HEK293T (cell line): ENCODE measurements at places on chromosomes 12 and 14.

- DNase-seq: no peak
Observed at GRCh38 chr12:131622422-131622955, 88.4 kb upstream of the SFSWAP start.

DNA sequence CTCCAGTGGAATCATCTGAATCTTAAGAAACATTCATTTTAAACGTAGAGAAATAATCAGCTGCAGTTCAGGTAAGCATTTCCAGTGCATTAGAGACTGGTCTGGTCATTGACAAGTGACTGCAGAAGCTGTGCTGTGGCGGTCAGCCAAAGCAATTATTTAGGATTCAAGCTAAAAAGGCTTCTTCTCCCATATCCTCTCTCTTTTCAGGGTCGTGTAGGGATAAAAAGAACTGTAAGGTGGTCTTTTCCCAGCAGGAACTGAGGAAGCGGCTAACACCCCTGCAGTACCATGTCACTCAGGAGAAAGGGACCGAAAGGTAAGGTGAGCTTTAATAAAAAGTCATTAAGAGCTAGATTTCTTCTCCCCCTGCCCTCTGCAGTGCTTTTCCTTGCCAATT lies 48.1 kb downstream of the MSRB3 start:
- DNase-seq: no peak

GRCh38 chr12:129186952-129187351 lies 333.7 kb downstream of the GLT1D1 start:
- no peak for DNase-seq

GRCh38 chr12:20463913-20464524 lies 95.7 kb downstream of the PDE3A start:
- no peak for DNase-seq

GRCh38 chr12:109440851-109441490 lies 36.1 kb downstream of the KCTD10 start:
- no peak for DNase-seq

DNA sequence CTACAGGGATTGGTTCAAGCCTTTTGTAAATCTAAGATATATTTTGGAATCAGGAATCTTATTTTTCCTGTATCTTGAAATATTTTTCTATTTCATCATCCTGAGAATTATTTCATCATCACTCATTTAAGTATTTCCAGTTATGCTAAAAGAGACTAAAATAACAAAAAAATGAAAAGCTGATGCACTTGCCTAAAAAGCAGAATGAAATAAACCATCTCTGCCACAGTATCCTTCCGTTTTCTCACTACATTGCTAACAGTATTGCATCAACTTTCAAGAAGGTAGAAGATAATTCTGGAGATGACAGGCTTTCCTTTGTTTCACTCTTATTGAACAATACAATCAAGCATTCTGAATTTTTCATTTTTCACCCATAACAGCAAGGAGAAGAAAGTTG lies 31.1 kb upstream of the EIF5 start:
- no peak for DNase-seq
